Cardiac fibroblast (primary cell): ENCODE measurements at places on chromosomes 12 and 14.

GRCh38 chr12:40168868-40169267 is 55.9 kb upstream of the LRRK2 start:
- no peak for DNase-seq

- DNase-seq: no peak
Observed at GRCh38 chr14:103867523-103867953, 20.2 kb upstream of the PPP1R13B start.

- no peak for DNase-seq
Observed at GRCh38 chr12:51521554-51522276, 69.3 kb upstream of the SCN8A start.

GRCh38 chr12:57135527-57136326 is 7.4 kb downstream of the LRP1 start:
- DNase-seq: peak; percentile 51

DNA sequence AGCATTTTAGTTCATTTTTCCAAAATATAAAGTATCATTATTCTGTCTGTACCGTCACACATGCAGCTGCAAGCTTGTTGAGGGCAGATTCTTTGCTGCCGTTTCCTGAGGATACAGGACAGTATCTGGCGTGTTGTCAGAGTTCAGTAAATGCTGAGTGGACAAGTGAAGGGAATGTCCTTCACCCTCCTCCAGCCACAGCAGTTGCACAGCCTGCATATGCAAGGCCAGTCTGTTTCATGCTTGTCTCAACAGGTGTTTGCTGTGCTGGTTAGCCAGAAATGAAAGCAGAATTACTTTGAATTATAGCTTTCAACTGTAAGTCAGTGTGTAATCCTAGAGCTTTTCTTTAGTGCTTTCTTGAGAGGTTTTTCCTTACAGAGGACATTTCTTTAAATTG is 36.5 kb downstream of the TDP1 start:
- DNase-seq: no peak
